Dorsolateral prefrontal cortex (tissue), 122 donors: ENCODE measurements at places on chromosomes 16 and 17.

GRCh38 chr16:4313563-4314531 lies 2.0 kb upstream of the GLIS2 start:
- no peak for DNase-seq

- DNase-seq, result no peak
These were observed 49.8 kb upstream of the KLHDC4 start for GRCh38 chr16:87815567-87815966.

- DNase-seq, result no peak
These were observed 138.8 kb downstream of the CCDC182 start for GRCh38 chr17:57606111-57606875.

- no peak for DNase-seq
These were observed 312.7 kb upstream of the CCL2 start for GRCh38 chr17:33942414-33942813.

DNA sequence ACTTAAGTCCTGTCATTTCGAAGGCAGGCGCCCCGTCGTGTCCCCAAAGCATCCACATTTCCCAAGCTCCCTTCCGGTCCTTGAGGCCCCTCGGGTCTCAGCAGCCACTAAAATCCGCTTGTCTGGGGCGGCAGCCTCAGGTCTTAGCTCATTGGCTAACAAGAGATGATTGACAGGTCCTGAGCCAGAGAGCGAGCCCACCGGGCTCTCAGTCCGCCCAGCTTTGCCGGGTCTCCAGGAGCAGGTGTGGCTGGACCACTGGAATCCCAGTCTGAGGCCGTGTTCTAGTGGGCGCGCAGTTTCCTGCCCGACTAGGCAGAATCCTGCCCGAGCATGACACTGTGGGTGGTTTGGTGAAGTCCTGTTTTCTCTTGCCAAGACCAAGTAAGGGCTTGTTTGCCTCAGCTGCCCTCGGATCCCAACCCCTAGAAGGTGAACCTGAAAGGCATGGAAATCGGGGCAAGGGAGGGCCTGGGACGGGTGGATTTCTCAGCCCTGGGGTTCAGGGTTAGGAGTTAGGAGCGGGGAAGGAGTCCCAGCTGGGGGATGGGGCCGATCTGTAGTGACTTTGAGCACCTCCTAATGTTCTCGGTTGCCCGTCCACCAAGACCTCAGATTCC lies 42.8 kb downstream of the MRC2 start:
- DNase-seq, result no peak

- no peak for DNase-seq
These were observed 26.2 kb upstream of the TXNDC11 start for GRCh38 chr16:11768849-11769248.

GRCh38 chr16:4344983-4345835 lies 5.9 kb downstream of the PAM16 start:
- DNase-seq, result peak; percentile 78

- DNase-seq, result peak; percentile 75
These were observed 15.7 kb upstream of the ALDOA start for GRCh38 chr16:30049871-30050270.

- no peak for DNase-seq
These were observed 190.9 kb downstream of the LGALS9B start for GRCh38 chr17:20276421-20276820.

GRCh38 chr16:31886227-31886626 lies 12.6 kb downstream of the ZNF267 start:
- no peak for DNase-seq

DNA sequence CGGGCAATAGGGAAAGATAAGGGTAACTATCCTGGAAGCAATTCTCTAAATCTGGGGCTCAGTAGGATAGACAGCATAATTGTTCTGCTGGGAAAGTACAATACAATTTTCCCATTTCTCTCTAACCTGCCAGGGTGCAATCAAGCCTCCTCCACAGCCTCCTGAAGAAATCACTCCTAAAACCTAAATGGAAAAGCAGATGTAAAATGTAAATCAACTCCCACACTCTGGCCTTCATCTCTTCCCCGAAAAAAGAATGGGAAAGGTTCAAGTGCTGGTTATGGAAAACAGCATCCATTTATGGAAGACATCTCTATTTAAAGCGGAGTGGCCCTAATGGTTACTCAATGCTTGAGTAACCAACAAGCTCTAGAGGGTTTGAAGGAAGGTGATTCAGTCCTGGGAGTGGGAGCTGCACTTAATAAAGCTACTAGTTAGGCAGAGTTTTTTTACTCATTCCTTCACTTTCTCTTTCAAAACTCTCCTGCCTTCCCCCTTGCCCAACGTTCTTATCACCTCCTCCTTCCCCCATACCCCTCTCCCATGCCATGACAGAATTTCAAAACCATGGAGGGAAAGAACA lies 5.1 kb downstream of the MMD start:
- DNase-seq, result no peak

GRCh38 chr17:33929181-33929724 lies 325.8 kb upstream of the CCL2 start:
- no peak for DNase-seq

- DNase-seq, result no peak
These were observed 20.3 kb upstream of the PECAM1 start for GRCh38 chr17:64410750-64411490.

GRCh38 chr17:43366891-43367736 lies 31.7 kb upstream of the ARL4D start:
- no peak for DNase-seq

DNA sequence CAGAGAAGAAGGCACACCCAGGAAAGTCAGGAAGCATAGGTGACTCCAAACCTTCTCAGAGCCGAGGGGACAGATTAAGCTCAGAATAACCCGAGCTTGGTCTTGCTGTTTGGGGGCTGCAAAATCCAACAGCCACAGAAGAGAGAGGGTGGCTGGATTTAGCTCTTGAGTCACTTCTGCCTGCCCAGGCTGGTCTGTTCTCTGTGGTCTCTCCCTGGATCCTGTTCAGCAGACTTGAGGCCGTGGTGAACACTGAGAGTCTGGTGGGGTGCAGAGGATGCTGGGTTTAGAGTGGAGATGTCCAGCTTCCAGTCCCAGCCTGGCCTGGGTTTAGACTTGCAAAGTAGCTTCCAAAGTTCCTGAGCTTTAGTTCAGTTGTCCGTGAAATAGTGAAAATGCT lies 8.8 kb downstream of the SLC26A11 start:
- DNase-seq, result no peak

- DNase-seq, result no peak
These were observed 25.1 kb downstream of the C1QTNF1 start for GRCh38 chr17:79048826-79049755.

DNA sequence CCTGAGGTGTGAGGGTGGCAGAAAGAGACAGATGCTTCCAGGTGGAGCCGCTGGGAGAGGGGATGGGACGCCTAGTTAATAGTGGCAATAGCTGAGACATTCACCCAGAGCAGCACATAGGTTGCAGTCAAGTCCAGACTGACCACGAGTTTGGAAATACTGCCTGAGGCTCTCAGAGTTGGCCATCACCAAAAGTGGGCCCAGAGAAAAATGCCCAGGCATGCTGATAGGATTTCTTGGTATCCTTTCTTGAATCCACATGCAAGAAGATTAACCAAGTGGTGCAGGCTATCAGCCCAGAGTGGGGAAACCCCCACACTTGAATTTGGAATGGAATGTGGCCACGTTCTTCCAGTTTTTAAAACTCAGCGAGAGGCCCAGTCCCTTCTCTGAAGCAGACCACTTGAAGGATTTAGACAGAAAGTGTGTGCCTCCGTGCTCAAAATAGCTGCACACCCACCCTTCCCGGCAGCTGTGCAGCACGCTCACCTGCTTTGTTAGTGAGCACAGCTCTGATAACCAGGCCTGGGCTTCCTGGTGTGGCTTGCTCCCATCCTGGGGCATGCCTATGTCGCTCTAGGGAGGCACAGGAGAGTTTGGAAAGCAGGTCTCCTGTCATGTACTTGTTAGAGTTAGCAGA lies 35.7 kb downstream of the PLD6 start:
- no peak for DNase-seq

GRCh38 chr17:72588961-72589360 lies 468.1 kb downstream of the SOX9 start:
- peak; percentile 57 for DNase-seq

DNA sequence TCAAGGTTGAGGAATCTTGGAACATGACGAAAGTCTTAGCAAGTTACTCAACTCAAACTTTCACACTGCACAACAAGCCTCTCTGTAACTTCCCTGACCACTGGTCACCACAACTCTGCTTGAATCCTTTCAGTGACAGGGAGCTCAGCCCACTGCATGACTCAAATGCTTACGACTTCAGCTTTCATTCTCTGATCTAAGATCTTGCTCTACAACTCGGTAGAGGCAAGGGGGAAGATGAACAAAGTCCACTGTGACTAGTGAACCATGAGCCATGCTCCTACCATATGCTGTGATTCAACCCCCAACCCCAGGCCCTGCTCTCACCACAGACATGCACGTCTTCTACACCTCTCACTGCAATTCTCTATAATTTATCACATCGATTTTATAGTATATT lies 160.9 kb downstream of the SLC39A11 start:
- DNase-seq, result no peak

- no peak for DNase-seq
These were observed 146.0 kb upstream of the RCVRN start for GRCh38 chr17:10051112-10051511.

DNA sequence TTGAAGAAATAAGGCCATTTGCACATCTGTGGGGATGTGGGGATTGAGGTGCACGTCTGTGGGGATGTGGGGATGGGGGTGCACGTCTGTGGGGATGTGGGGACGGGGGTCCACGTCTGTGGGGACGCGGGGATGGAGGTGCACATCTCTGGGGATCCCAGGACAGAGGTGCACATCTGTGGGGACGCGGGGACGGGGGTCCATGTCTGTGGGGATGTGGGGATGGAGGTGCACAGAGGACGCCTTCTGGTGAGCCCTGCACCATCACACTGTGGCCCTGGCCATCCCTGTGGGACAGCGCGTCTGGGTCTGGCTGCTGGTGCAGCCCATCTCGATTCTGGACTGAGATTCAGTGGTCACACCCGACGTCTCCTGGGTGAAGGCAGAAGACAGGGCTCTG lies 161.4 kb downstream of the LAT start:
- no peak for DNase-seq

DNA sequence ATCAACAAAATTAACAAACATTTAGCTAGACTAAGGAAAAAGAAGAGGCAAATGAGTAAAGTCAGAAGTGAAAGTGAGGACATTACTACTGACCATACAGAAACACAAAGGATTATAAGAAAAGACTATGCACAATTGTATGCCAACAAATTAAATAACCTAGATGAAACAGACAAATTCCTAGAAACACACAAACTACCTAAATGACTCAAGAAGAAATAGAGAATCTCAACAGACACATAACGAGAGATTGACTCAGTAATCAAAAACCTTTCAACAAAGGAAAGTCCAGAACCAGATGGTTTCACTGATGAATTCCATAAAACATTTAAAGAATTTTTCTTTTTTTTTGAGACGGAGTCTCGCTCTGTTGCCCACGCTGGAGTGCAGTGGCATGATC lies 35.7 kb upstream of the MYLK3 start:
- no peak for DNase-seq

GRCh38 chr17:64192589-64192988 lies 62.6 kb upstream of the ERN1 start:
- DNase-seq, result no peak

DNA sequence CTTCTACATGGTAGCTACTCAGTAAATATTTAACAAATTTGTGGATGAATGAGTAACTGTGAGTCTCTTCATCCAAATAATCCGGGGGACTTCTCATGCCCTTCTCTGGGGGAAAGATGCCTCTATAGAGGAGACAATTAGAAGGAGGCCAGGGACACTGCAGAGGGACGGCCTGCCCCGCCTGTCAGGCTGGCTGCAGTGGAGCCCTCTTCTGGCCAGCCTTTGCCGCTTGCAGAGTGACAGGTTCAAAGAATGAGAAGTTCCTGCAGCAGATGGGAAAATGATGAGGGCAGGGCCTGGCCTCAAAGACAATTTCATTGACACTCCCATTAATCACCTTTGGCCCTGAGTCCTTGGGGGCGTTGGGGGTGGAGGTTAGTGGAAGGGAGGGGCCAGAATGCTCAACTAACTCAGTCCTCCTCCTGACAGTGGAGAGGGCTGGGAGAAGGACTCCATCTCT lies 339.0 kb downstream of the MAF start:
- DNase-seq, result peak; percentile 19

GRCh38 chr16:81523387-81524115 lies 78.9 kb downstream of the CMIP start:
- no peak for DNase-seq

DNA sequence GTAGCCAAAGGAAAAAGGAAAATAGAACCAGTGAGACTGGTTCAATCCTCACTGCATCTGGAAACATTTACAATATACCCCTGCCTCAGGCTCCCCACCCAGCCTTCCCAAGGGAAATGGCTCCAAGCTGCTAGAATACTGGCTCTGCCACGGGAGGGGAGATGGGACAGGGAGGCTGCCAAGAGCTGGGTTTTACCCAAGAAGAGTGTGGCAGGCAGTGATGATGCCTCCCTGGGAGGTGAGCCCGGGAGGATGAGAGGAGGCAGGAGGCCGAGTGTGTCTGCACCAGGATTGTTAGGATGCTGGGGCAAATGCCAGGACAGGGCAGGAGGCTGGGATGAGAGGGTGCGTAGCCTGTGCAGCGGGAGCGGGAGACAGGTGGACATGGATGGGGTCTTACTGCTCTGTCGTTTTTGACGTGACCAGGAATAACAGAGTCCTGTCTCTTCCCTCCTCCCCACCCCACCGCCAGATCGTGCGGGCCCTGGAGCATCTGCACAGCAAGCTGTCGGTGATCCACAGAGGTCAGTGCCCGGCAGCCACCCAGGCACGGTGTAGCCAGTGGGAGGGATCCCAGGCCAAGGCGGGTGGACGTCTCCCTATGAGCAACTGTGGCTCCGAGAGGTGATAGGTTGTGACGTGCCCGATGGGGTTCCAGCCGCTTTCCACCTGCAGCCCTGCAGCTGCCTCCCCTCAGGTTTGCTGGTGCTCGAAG lies 18.4 kb downstream of the MAP2K3 start:
- no peak for DNase-seq

- DNase-seq, result no peak
These were observed 41.7 kb upstream of the CDRT4 start for GRCh38 chr17:15509095-15509494.

DNA sequence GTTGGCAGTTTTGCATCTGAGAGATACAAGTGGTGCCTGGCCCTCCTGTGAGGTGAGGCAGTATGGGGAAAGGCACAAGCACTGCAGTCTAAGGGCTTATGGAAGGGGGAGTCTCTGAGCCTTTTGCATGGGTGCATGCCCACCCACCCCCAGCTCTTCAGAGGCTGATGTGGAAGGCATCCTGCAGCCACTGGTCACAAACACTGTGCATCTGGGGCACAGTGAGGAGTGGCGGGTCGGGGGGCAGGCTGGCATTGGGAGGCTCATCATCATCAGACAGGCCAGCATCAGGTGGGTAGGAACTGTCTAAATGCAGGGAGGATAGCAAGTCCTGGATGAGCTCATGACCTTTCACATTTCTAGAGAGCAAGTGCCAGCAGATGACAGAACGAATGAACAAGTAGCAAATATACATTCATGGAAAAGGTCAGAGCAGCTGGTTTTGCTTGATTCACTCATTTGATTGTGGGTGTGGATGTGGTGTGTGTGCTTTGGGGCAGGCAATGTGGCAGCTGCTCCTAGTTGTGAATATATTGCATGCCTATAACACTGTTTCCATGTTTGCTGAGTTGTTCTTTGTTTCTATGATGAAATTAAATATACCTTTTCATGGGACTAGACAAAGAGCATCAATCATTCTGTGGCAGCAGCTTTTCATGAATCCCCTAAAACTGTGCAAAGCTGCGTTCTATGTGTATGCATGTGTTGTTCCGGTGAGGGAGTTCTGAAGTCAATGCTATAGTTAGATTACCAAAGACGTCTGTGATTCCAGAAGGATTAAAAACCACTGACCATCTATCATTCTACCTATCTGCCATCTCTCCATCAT lies 29.2 kb downstream of the TRIM25 start:
- DNase-seq, result no peak
